ENCODE measurements at places on chromosomes 7 and 10.

GRCh38 chr10:103038570-103038969 is 120.5 kb downstream of the CNNM2 start:
- no peak for DNase-seq

- DNase-seq: no peak
Measured at GRCh38 chr10:91816981-91817380, 18.8 kb downstream of the TNKS2 start.

DNA sequence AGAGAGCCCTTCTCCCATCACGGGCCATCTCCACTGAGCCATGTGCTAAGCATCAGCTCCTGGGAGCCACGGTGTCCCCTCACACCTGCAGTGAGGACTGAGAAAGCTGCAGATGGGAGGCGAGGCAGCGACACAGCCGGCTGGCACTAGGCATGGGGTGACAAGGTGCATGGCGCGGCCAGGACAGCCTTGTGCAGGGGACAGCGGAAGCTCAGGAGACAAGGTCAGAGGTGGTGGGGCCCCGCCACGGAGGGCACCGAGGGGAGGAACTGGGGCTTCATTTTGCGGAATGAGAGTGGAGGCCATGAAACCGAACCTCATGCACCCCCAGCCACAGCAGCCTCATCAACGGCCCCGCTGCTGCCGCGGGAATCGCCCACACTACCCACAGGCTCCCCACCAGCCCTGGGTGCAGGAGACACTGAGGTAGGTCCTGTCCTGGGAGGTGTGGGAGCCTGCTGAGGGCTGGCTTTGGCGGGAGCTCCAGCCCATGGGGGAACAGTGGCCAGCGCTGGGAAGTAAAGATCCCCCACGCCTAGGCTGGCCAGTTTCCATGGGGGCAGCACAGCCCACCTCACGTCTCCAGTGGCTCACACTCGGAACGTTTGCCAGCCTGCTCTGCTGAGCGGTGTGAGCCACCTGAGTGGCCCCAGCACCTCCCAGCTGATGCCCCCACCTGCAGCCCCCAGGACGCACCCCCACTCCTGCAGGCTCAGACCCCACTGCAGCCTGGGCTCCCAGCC is 71.2 kb upstream of the INSIG1 start:
- no peak for DNase-seq

- DNase-seq: no peak
Measured at GRCh38 chr7:122766593-122766992, 63.9 kb upstream of the RNF148 start.

DNA sequence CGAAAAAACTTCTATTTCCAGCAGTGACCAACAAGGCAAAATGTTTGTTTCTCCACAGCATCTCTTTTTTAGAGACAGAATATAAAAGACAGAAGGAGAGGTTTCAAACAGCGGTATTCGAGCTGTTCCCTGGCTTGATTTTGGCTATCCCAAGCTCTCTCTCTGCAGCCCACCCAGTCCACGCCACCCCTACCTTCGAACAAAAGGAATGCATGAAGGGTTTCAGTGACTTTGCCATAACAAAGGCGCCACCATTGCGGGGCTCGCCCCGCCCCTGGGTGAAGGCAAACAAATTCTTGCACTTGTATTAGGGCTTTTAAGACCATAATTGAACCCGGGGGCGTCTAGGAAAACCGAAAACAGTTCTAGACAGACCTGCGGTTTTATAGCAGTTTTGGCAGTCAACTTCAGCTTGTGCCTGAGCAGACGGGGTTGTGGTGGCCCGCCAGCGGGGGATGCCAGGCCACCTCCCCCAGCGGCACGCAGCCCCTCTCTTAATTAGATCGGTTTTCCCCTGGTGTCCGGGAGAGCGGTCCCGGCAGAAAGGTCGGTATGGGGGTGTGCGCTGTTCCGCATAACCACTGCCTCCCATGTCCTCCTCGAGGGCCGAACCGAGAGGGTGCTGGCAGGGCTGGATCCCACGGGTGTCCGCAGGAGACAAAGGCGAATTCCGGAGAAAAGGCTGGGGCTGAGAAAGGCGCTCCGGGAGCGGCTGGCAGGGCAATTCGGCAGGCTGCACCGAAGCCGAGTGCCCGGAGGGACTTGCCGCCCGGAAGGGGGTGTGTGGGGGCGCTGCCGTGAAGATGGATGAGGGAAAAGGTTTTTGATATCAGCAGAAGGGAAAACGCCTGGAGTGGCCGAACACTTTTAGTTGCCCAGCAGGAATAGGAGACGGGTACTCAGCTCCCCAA is 2.7 kb upstream of the HOXA11 start:
- no peak for DNase-seq
